ENCODE measurements at places on chromosomes 1 and 21. TPM values are rescaled to one million over a fixed set of nuclear protein-coding genes. Genes with fewer than 3 reads are reported as not detected.

PTPRC gene
- 16.5 TPM for total RNA-seq

DNA sequence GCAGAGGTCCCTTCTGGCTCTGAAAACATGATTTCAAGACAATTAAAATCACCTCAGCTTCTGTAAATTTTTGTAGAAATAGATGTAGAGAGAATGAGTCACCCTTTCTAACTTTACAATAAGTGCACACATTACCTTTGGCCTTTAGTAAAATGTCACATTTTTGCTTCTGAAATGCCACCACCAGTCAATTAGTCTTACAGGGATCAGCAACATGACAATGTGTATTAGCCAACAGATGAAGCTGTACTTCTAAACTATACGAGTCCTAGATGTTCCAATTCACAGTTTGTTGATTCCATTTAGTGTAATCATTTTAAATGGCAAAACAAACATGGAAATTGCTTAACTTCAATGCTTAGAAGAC, 23.1 kb downstream of the C21orf91 start:
- no peak overlapping the region for H3K27ac ChIP-seq
- no peak for DNase-seq
- no peaks in the 10 kb centered on the region for H3K27me3 ChIP-seq

DNA sequence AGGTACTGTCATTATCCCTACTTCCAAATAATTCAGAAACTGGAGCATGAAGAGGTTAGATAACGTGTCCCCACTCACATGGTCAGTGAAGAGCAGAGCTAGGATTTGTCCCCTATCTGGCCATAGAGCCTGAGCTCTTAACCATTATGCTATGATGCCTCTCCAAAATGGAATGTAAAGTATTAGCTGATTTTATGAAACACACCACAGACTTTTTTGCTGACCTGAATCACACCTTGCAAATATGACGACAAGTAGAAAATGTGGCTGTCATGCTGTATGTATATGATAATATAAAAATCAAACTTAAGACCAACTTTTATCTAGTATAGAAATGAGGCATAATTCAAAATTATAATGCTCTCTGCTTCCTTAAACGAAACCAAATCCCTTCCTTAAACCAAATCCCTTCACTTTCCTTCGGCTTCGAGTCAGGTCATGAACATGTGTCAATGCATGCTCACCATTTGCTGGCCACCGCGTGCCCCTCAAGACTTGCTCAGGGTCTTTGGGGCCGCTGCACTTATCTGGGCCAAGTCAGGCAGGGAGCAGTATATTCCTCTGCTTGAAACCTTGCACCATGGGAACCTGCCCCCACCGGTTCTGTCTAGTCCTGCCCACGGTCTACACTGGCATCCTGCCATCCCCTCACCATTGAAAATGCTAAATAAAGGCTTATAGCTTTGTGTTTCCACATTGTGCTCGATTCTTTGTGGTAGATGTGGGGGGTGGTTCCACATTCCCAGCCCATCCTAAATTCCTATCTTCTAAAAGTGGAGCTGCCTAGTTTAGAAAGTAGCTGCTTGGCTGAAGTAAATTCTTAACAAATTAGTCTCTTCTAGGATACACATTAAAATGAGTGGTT, 1.6 kb upstream of the TMCC2 start:
- H3K27ac ChIP-seq, result peak overlapping the region; percentile 13
- H3K4me1 ChIP-seq, result peaks cover 37% of the 10 kb centered on the region
- H3K27me3 ChIP-seq, result no peaks in the 10 kb centered on the region

ID3 gene
- 348 TPM for total RNA-seq

DNA sequence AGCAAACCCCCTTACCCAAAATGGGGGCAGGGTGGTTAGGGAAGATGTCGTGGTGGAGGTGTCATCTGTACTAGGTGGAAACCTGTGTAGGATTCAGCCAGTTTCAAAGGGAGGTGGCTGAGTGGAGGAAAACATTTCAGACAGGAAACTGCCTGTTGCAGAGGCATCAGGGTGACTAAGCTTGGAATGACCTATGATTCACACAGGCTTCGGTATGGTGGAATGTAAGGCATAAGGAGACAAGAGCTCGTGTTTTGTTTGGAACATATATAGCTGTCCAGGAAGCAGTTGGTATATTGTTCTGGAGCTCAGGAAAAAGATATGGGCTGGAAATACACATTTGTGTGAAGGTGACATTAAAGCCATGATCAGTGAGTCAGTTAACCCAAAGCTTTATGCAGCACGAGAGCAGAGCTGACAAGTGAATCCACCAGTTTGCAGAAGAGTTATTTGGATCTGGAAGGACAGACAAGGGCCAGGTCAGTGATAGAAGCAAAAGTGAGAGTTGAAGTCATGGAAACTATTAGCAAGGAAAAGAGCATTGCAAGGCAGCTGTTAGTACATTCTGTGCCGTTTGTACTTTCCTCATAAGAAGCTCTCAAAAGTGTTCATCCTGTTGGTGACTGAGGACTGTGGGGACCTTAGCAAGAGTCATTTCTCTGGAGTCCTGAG, 12.2 kb downstream of the UTP25 start:
- H3K27me3 ChIP-seq, result no peaks in the 10 kb centered on the region
- H3K36me3 ChIP-seq, result peaks cover 98% of the 10 kb centered on the region
- no peak overlapping the region for H3K27ac ChIP-seq
- DNase-seq, result no peak
- peaks cover 5% of the 10 kb centered on the region for H3K4me1 ChIP-seq

GRCh38 chr1:14767075-14767474, 168.6 kb downstream of the KAZN start:
- no peaks in the 10 kb centered on the region for H3K4me1 ChIP-seq
- H3K27me3 ChIP-seq, result no peaks in the 10 kb centered on the region
- DNase-seq, result no peak
- no peaks in the 10 kb centered on the region for H3K36me3 ChIP-seq

DNA sequence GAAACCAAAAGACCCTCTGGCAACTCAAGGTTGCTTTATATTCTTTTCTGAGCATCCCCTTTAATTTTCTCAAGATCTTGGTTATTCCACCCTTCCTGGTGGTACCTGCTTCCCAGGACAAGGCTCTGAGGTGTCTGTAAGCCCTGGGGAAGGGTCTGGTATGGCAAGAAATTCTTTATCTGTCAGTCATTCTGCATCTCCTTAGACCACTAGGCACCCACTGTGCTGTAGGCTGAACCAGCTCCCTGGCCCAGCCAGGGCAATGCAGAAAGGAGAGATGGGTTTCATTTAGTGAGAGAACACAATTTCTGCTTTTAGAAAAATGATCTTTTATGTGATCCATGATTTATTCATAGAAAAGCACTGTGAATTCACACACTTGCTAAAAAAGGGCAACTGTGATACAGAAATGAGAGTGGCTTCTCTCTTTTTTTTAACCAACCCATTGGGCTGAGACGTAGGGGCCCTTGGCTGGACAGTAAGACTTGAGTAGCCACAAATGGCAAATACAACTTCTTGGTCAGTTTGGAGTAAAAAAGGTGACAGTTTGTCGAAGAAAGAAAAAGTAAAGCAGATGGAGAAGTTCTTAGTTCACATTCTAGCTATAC, 4.1 kb downstream of the UROD start:
- peaks cover 25% of the 10 kb centered on the region for H3K4me1 ChIP-seq
- no peak overlapping the region for H3K4me3 ChIP-seq
- DNase-seq, result no peak

GRCh38 chr1:214823311-214824117, 220.5 kb downstream of the CENPF start:
- no peaks in the 10 kb centered on the region for H3K27me3 ChIP-seq
- H3K36me3 ChIP-seq, result no peaks in the 10 kb centered on the region
- H3K27ac ChIP-seq, result no peak overlapping the region

GRCh38 chr1:160129558-160129957, 14.0 kb downstream of the ATP1A2 start:
- no peak for DNase-seq
- H3K36me3 ChIP-seq, result no peaks in the 10 kb centered on the region
- H3K4me3 ChIP-seq, result no peak overlapping the region

DNA sequence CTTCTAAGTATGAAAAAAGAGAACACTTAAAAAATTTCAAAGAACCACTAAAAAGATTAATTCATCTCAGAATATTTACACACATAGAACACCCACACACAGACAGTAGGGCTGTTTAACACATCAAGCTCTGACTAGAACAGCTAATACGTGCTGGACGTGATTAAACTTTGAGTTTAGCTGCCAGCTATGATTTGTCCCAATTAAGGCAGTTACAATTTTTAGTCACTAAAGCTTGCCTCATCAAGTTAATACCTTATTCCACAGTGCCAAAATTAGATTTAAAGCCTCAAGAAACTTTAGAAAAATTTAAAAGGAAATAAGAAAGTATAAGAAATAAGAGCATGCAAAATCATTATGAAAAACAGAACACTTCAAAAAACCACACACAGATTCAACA, 18.9 kb downstream of the SLC16A1 start:
- no peaks in the 10 kb centered on the region for H3K27me3 ChIP-seq
- H3K4me1 ChIP-seq, result peaks cover 30% of the 10 kb centered on the region
- H3K4me3 ChIP-seq, result no peak overlapping the region
- H3K36me3 ChIP-seq, result no peaks in the 10 kb centered on the region

DNA sequence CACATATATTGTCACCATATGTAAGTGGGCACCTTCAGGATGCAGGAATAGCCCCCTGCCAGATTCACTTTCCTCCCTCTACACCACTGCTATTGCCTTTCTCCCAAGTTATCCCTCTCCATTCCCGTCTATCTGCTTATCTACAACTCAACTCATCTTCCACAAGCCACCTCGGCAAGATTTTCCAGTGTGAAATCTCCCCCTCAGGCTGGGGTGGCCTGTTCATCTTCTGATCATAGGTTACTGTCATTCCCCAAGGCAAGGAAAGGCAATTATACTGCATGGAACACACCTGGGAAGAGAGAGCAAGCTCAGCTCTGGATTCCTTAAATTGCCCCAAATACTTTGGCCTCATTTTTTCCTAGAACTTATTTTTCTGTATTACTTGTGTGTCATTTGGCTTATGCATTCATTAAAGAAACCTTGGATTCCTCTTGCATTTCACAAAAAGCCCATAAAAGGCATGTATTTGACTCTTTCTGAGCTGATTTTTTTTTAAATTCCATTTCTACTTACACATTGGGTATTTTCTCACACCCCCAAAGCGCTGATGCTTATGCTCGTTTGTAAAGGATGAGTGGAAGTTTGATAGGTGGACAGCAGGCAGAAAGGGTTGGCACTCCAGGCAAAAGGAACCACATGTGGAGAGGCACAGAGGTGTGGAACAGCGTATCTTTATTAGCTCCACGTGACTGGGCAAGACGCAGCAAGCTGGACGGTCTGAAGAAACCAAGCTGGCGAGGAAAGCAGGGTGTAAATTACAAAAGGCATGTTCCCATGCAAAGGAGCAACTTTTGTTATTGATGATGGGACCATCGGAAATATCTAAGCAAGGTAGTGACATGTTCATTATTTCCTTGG, 169.7 kb upstream of the RAB4A start:
- H3K36me3 ChIP-seq, result no peaks in the 10 kb centered on the region
- H3K4me3 ChIP-seq, result no peak overlapping the region
- no peaks in the 10 kb centered on the region for H3K4me1 ChIP-seq
- DNase-seq, result no peak

- H3K27me3 ChIP-seq, result no peaks in the 10 kb centered on the region
- DNase-seq, result no peak
- peaks cover 85% of the 10 kb centered on the region for H3K36me3 ChIP-seq
- H3K4me3 ChIP-seq, result no peak overlapping the region
- no peaks in the 10 kb centered on the region for H3K4me1 ChIP-seq
These were observed 40.5 kb upstream of the RBBP5 start for GRCh38 chr1:205162301-205162700.

ARHGEF19 gene
- 19.3 TPM for total RNA-seq

INSRR gene
- total RNA-seq, result 0.21 TPM

- H3K4me1 ChIP-seq, result no peaks in the 10 kb centered on the region
- H3K27ac ChIP-seq, result no peak overlapping the region
- H3K4me3 ChIP-seq, result no peak overlapping the region
- no peaks in the 10 kb centered on the region for H3K36me3 ChIP-seq
These were observed 75.0 kb downstream of the IGSF21 start for GRCh38 chr1:18182398-18183160.

GRCh38 chr1:905071-905749, 18.5 kb upstream of the SAMD11 start:
- peaks cover 13% of the 10 kb centered on the region for H3K27me3 ChIP-seq
- H3K4me3 ChIP-seq, result peak overlapping the region; percentile 22
- no peak overlapping the region for H3K27ac ChIP-seq
